Bronchial smooth muscle cell (primary cell): ENCODE measurements at places on chromosomes 11 and 22. TPM values are rescaled to one million over a fixed set of nuclear protein-coding genes. Genes with fewer than 3 reads are reported as not detected.

The INCENP gene
- 4.5 and 6.6 TPM in 2 replicates for total RNA-seq

The OR51B4 gene
- not detected in 2 replicates for total RNA-seq

The TSPAN18 gene
- total RNA-seq, result not detected in 2 replicates

The TEX12 gene
- total RNA-seq, result 0.16 TPM in 1 of 2 replicates, not detected in the other

The C11orf21 gene
- total RNA-seq, result under 0.01 TPM in 1 of 2 replicates, not detected in the other

The MN1 gene
- total RNA-seq, result 4.6 and 9.3 TPM in 2 replicates

The NRIP3 gene
- 3.0 and 15.9 TPM in 2 replicates for total RNA-seq

The LMNTD2 gene
- total RNA-seq, result 0.47 TPM in 1 of 2 replicates, not detected in the other

The STK33 gene
- 0.94 and 1.4 TPM in 2 replicates for total RNA-seq

The RTN4RL2 gene
- under 0.01 TPM in 2 replicates for total RNA-seq

The POU2F3 gene
- total RNA-seq, result 0.09 TPM in 1 of 2 replicates, not detected in the other

The MMP27 gene
- total RNA-seq, result not detected in 2 replicates

The TSSK2 gene
- not detected in 2 replicates for total RNA-seq

The C22orf23 gene
- 0.09 and 0.32 TPM in 2 replicates for total RNA-seq

The RASGRP2 gene
- total RNA-seq, result 0.16 TPM in 1 of 2 replicates, not detected in the other

The KRTAP5-7 gene
- under 0.01 TPM in 1 of 2 replicates, not detected in the other for total RNA-seq

The PACSIN3 gene
- 37.8 and 43.4 TPM in 2 replicates for total RNA-seq

The ACRV1 gene
- total RNA-seq, result not detected in 2 replicates

The SCGB2A2 gene
- not detected in 2 replicates for total RNA-seq

The OR52B4 gene
- total RNA-seq, result not detected in 2 replicates

The SERPINH1 gene
- total RNA-seq, result 484 and 891 TPM in 2 replicates

The MYRF gene
- total RNA-seq, result 0.09 and 0.16 TPM in 2 replicates

The APOL3 gene
- 18.4 and 26.5 TPM in 2 replicates for total RNA-seq

The C2CD2L gene
- total RNA-seq, result 1.7 and 1.9 TPM in 2 replicates

The DNAJB7 gene
- total RNA-seq, result not detected in 2 replicates

The PRAME gene
- not detected in 2 replicates for total RNA-seq

The OR8A1 gene
- not detected in 2 replicates for total RNA-seq

The KRTAP5-1 gene
- total RNA-seq, result not detected in 2 replicates

The MFRP gene
- not detected in 2 replicates for total RNA-seq

The EHF gene
- 0.16 and 1.4 TPM in 2 replicates for total RNA-seq

The RFPL1 gene
- total RNA-seq, result not detected in 2 replicates

The SCN4B gene
- under 0.01 and 0.43 TPM in 2 replicates for total RNA-seq

The MRGPRF gene
- 28.7 and 33.5 TPM in 2 replicates for total RNA-seq

The CEND1 gene
- total RNA-seq, result 0.69 and 2.0 TPM in 2 replicates

The TCN2 gene
- 12.3 and 14.3 TPM in 2 replicates for total RNA-seq
